ENCODE measurements at places on chromosomes 5 and 9. TPM values are rescaled to one million over a fixed set of nuclear protein-coding genes. Genes with fewer than 3 reads are reported as not detected.

The TTC16 gene
- polyA plus RNA-seq = 0.12 TPM

The GNA14 gene
- 0.46 TPM for polyA plus RNA-seq

The GRXCR2 gene
- not detected for polyA plus RNA-seq

The KIF4B gene
- polyA plus RNA-seq = not detected

The ARHGEF39 gene
- polyA plus RNA-seq = 3.2 TPM

The SPACA9 gene
- 3.4 TPM for polyA plus RNA-seq

The SLC44A1 gene
- 8.4 TPM for polyA plus RNA-seq

The SHLD3 gene
- 2.4 TPM for polyA plus RNA-seq

The SNX2 gene
- 28.5 TPM for polyA plus RNA-seq

The PTPA gene
- 69.2 TPM for polyA plus RNA-seq

The STKLD1 gene
- polyA plus RNA-seq = 1.3 TPM

The GAPT gene
- 0.68 TPM for polyA plus RNA-seq

The CCDC180 gene
- polyA plus RNA-seq = 2.1 TPM

The HAVCR2 gene
- 1.2 TPM for polyA plus RNA-seq

The THG1L gene
- polyA plus RNA-seq = 10.2 TPM

The ADCY2 gene
- polyA plus RNA-seq = 0.98 TPM

The GPR21 gene
- polyA plus RNA-seq = not detected

The CACFD1 gene
- polyA plus RNA-seq = 15.6 TPM

The WWC1 gene
- 16.6 TPM for polyA plus RNA-seq

The BSPRY gene
- polyA plus RNA-seq = 24.5 TPM

The NKD2 gene
- polyA plus RNA-seq = 12.8 TPM

The ZER1 gene
- 19.2 TPM for polyA plus RNA-seq

The SMIM33 gene
- polyA plus RNA-seq = not detected

The C9orf153 gene
- polyA plus RNA-seq = not detected

The IFNB1 gene
- not detected for polyA plus RNA-seq

The C9 gene
- polyA plus RNA-seq = not detected

The MBLAC2 gene
- 1.9 TPM for polyA plus RNA-seq

The POLK gene
- polyA plus RNA-seq = 4.6 TPM

The COL27A1 gene
- 3.4 TPM for polyA plus RNA-seq

The SMC5 gene
- 10.1 TPM for polyA plus RNA-seq
